ENCODE measurements at places on chromosomes 1 and 21.

DNA sequence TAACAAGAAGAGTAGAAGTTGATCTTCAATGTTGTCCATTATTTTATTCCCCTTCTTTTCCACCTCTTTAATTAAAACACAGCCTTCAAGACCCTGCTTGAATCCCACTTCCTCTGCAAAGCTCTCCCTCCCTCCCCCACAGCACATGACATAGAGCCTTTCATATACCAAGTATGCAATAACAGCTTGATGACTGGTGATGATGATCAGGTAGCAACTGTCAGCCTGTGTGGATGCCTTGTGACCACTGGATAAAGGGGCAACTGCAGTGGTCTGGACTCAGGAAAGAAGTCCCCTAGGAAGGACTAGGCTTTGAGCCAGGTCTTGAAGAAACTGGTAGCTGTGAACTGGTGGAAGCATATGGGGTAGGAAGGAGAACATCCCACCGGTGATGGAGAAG is 53.8 kb upstream of the PRDX6 start:
- no peak for DNase-seq

- DNase-seq, result no peak
Observed at GRCh38 chr1:112881742-112882127, 74.3 kb downstream of the SLC16A1 start.

GRCh38 chr1:203017692-203018091 is 8.6 kb upstream of the PPFIA4 start:
- no peak for DNase-seq

GRCh38 chr1:153122831-153123421 is 9.6 kb upstream of the SPRR2F start:
- DNase-seq, result no peak
